MG63 (cell line): ENCODE measurements at places on chromosomes 12 and 14.

- DNase-seq: peak; percentile 7
Measured at GRCh38 chr12:74514098-74514872, 23.4 kb upstream of the ATXN7L3B start.

- DNase-seq: peak; percentile 45
Measured at GRCh38 chr14:28102814-28103213, 663.8 kb upstream of the FOXG1 start.

GRCh38 chr12:40655451-40655850 lies 36.8 kb upstream of the CNTN1 start:
- no peak for DNase-seq

GRCh38 chr14:96279564-96279963 lies 23.6 kb downstream of the BDKRB1 start:
- DNase-seq: no peak

GRCh38 chr12:113889891-113890581 lies 76.1 kb downstream of the RBM19 start:
- no peak for DNase-seq

- peak; percentile 76 for DNase-seq
Measured at GRCh38 chr12:27573972-27574371, 50.0 kb downstream of the PPFIBP1 start.

DNA sequence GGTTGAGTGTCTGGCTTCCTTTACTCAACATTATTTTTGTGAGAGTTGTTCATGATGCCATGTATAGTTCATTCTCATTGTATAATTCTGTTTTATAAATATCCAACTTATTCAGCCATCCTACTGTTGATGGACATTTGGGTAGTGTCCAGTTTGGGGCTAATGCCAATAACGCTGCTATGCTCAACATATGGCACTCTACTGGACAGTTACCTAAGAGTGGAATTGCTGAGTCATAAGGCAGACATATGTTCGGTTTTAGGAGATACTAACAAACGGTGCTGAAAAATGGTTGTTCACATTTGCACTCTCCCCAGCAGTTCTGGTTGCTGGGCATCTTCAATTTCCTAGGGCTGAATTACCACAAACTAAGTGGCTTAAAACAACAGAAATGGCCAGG lies 28.7 kb upstream of the P2RX4 start:
- DNase-seq: peak; percentile 40

DNA sequence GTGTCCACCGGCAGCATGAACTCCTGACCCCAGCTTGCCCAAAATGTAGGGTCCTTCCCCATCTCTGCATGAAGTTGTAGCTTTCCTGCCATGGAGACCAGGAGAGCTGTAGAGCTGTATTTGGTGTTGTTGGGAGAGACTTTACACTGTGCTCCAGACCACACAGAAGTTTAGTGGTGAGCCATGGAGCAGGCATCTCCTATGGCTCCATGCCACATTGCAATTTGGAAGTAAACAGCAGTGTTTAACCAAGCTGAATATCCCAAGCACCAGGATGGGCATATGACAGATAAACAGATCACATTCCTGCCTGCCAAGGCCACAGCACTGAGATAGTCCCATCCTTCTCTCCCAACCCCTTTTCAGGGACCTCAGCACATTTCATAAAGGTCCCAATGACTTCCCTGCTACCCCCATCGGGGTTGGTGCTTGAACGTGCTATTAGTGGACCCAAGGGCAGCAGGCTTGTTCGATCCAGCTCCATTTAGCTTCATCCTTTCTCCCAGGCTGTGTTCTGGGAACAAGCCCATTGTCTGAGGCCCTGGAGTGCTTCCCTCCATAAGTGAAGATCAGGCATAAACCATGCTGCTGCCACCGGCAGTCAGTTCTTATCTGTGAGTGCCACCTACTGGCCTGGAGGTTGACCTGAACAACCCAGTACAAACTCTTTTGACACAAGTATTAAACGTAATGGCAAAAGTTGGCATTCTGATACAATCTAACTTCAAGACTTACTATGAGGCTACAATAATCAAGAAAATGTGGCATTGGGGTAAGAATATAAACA lies 172.3 kb upstream of the ATXN7L3B start:
- DNase-seq: peak; percentile 43

DNA sequence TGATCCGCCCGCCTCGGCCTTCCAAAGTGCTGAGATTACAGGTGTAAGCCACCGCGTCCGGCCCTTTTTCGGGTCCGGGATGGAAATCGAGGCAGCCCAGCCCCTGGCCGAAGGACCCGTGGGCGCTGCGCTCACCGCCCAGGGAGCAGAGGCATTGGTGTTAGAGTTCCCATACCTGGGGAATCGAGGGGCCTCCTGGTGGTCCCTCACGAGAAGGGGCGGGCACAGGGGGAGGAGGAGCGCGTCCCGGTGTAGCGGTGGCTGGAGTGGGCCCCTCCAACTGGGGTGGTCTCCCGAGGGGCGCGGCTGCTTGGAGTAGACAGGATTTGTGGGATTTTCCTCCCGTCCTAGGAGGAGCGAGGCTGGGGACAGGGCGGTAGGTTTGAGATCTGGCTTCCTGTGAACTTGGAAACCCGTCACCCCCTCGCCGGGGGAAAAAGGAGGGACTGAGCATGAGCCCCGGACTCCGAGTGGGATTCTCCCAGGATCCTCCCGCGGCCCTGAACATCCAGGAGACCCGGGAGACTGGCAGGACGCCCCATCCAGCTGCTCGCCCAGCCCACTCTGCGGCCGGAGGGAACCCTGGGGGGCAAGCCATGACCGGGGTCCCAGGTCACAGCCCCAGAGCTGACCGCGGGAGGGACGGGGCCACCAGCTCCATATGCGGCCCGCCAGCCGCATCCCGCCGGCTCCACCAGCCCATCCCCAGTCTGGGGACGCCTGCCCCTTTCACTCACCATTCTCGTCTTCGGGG lies 70.9 kb downstream of the ASCL4 start:
- DNase-seq: no peak

DNA sequence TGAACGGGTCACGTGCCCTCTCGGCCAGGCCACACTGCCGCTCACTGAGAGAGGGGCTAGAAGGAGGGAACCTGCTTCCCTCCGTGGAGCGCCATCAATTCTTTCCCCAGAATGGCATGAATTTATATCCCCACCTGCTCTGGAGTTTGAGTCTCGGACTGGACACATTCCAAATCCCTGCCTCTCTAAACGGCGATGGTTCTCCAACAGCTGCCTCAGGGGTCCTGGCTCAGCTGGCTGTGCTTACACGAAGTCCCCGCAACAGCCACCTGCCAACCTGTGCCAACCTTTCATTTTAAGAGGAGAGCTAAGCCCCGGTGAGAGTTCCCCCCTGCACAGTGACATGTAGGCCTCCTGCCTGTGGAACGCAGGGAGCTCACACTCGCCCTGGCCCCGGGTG lies 73.2 kb downstream of the RIMBP2 start:
- DNase-seq: no peak

- DNase-seq: no peak
Measured at GRCh38 chr14:69979882-69980281, 100.7 kb downstream of the SMOC1 start.

- DNase-seq: no peak
Measured at GRCh38 chr12:2679068-2679815, 115.5 kb upstream of the FKBP4 start.

GRCh38 chr12:14784471-14784870 lies 18.8 kb downstream of the WBP11 start:
- DNase-seq: no peak

DNA sequence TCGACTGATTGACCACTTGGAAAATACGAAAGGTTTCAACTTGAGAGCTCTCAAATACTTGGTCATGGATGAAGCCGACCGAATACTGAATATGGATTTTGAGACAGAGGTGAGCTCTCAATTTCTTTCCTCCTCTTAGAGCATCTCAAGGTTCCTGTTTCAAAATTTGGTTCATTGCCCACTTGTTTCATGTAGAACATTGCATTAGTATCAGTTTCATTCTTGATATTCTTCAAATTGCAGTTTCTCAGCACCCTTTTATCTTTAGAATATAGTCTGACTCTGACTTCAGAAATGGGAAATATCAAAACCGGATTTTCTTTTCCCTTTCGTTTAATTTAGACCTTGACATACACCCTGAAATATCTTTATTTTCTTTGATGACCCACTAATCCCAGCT lies 8.8 kb downstream of the DDX47 start:
- no peak for DNase-seq

- no peak for DNase-seq
Measured at GRCh38 chr14:53845813-53846693, 110.6 kb downstream of the BMP4 start.

GRCh38 chr12:113041560-113041959 lies 15.0 kb upstream of the DTX1 start:
- no peak for DNase-seq

- DNase-seq: no peak
Measured at GRCh38 chr12:16112130-16112529, 165.4 kb downstream of the SLC15A5 start.

- DNase-seq: no peak
Measured at GRCh38 chr12:60803147-60803546, 1207.3 kb downstream of the SLC16A7 start.

- peak; percentile 23 for DNase-seq
Measured at GRCh38 chr12:100672075-100672592, 98.7 kb downstream of the GAS2L3 start.

- no peak for DNase-seq
Measured at GRCh38 chr12:109057376-109057775, 5.0 kb downstream of the USP30 start.

GRCh38 chr14:101350021-101350420 lies 211.3 kb upstream of the DIO3 start:
- no peak for DNase-seq

DNA sequence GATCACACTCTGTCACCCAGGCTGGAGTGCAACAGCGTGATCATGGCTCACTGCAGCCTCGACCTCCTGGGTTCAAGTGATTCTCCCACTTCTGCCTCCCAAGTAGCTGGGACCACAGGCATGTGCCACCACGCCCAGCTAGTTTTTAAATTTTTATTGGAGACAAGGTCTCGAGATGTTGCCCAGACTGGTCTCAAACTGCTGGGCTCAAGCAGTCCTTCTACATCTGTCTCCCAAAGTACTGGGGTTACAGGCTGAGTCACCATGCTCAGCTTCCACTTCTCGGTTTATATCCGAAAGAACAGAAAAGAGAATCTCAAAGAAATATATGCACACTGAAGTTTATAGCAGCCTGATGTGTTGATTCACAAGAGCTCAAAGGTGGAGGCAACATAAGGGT lies 107.5 kb downstream of the SCARB1 start:
- no peak for DNase-seq

DNA sequence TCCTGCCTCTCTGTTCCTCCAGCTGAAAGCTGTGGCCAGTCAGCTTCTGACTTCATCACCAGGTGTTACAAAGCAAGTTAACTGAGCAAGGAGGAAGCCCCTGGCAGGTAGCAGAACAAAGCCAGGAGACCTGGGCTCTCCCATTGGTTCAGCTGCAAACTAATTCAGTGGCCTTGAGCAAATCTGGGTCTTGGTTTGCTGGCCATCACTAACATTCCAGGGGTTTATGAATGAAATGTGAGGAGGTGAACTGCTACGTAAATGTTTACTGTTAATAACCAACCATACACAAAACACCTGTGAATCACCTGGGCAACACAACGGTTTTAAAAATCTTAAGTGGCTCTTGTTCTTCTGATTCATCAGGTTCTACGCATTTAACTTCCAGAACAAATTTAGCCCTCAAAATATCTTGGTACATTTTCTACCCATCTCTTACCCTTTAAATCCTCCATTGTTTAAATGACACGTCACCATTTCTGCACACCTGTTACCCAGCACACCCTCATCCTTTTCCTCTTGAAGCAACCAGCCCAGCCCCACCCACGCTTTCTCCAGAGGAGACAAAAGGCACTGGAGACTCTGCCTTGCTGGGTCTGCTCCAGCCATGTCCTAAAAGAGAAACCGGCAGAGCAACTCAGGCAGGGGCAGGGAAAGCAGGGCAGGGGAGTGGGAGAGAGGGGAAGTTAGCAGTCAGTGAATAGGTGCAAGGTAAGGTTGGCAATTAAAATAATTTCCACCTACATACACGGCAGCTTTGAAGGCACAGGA lies 49.3 kb upstream of the TSPAN11 start:
- no peak for DNase-seq

DNA sequence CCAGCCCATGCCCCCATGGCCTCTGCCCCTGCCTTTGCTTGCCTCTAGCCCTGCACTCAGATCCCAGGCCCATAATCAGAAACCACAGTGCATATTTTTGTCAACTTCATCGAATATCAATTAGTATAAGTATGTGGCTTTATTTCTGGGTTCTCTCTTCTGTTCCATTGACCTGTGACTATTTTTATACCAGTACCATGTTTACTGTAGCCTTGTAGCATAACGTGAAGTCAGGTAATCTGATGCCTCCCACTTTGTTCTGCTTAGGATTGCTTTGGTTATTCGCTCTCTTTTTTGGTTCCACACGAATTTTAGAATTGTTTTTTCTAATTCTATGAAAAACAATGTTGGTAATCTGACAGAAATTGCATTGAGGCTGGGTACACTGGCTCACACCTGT lies 14.9 kb downstream of the EEA1 start:
- DNase-seq: no peak

GRCh38 chr12:105968025-105968424 lies 170.7 kb downstream of the NUAK1 start:
- no peak for DNase-seq

DNA sequence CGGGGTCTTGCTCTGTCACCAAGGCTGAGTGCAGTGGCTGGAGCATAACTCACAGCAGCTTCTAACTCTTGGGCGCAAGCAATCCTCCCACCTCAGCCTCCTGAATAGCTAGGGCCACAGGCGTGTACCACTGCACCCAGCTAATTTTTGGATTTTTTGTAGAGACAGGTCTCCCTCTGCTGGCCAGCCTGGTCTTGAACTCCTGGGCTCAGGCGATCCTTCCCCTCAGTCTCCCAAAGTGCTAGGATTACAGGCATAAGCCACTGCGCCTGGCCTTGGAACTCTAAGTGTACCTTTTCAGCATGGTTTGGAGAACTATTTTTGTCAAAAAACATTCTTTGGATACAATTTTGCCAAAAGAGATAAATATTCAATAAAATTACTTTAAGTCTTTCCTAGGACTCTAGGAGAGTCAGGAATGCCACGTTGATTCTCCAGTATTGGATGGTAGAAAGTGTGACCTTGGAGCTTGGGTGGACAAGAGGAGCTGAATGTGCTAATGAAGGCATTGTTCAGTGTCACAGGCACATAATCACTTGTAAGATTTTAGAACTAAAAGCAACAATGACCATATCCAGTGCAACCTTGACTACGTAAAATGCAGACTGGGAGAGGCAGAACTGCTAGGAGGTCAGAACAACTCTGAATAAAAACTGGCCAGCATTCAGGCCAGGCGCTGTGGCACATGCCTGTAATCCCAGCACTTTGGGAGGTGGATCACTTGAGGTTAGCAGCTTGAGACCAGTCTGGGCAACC lies 2.8 kb downstream of the SRSF9 start:
- DNase-seq: peak; percentile 41

DNA sequence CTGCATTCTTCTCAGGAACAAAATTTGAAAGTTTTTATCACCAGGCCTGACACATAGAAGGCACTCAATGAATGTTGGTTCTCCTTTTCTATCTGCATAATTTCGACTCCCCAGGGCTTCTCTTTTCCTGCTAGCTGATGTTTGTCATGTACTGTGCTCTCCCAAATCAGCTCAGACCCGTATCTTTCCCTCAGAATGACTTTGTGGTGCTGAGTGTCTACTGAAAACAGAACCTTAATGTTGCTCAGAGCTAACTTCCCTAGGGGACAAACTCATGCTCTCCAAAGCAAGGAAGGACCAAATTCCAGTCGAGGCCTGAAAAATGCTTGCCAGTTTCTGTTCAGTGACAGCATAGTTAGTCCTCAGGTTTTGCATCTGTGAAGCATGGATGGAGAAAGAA lies 1.9 kb downstream of the ARHGDIB start:
- DNase-seq: no peak

- no peak for DNase-seq
Measured at GRCh38 chr12:108468196-108468968, 46.7 kb upstream of the FICD start.

- DNase-seq: peak; percentile 15
Measured at GRCh38 chr14:54893151-54893760, 9.4 kb downstream of the GCH1 start.
